ENCODE measurements at places on chromosomes 13 and 19. TPM values are rescaled to one million over a fixed set of nuclear protein-coding genes. Genes with fewer than 3 reads are reported as not detected.

GPR183 gene
- 3.2 TPM for polyA plus RNA-seq

BEST2 gene
- polyA plus RNA-seq: not detected

PRSS57 gene
- polyA plus RNA-seq: 0.44 TPM

GRCh38 chr13:111913761-111914140 is 153.2 kb upstream of the SOX1 start:
- no peak for DNase-seq

GRCh38 chr19:43504426-43505185 is at the start of gene PHLDB3:
Gene PHLDB3 (minus strand): TSS chr19:43504746. CDS start chr19:43504118, 628 bp downstream.
- no peak for DNase-seq

SERP2 gene
- 5.4 TPM for polyA plus RNA-seq

GRCh38 chr13:23766283-23766682 is 122.9 kb downstream of the MIPEP start:
- DNase-seq: no peak

- no peak for DNase-seq
These were observed 14.5 kb upstream of the TSPAN16 start for GRCh38 chr19:11281356-11282049.

DNA sequence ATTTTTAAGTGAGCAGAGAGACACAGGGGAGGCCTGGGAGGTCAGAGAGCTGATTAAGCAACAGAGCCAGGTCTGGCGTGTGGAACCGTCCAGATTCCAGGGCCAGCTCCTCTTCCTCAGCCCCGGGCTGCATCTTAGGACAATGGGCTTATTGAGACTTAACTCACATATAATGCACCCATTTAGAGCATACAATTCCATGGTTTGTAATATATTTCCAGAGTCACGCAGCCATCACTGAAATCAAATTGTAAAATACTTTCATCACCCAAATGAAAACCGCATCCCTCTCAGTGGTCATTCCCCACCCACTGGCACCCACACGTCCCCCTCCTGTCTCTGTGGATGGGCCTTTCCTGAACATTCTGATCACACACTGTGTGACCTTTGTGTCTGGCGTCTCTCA is 2.1 kb upstream of the HMG20B start:
- no peak for DNase-seq

DNA sequence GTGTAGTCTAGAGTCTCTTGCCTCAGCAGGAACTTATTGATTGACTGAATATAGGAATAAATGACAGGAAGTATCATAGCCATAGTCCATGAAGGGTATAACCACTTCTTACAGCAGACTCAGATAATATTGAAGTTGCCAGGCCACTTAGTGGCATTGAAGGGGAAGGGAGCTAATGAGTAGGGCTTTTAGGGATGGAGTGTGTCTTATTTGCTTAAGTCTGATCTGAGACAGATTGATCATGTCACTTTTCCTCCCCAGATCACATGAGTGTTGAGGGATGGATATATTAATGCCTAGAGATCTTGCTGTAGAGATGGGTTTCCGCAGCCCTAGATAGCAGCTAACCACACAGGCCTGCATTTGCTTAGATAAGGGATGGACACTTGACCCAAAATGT is 62.2 kb upstream of the NBEA start:
- DNase-seq: no peak

IGSF23 gene
- polyA plus RNA-seq: not detected

DNA sequence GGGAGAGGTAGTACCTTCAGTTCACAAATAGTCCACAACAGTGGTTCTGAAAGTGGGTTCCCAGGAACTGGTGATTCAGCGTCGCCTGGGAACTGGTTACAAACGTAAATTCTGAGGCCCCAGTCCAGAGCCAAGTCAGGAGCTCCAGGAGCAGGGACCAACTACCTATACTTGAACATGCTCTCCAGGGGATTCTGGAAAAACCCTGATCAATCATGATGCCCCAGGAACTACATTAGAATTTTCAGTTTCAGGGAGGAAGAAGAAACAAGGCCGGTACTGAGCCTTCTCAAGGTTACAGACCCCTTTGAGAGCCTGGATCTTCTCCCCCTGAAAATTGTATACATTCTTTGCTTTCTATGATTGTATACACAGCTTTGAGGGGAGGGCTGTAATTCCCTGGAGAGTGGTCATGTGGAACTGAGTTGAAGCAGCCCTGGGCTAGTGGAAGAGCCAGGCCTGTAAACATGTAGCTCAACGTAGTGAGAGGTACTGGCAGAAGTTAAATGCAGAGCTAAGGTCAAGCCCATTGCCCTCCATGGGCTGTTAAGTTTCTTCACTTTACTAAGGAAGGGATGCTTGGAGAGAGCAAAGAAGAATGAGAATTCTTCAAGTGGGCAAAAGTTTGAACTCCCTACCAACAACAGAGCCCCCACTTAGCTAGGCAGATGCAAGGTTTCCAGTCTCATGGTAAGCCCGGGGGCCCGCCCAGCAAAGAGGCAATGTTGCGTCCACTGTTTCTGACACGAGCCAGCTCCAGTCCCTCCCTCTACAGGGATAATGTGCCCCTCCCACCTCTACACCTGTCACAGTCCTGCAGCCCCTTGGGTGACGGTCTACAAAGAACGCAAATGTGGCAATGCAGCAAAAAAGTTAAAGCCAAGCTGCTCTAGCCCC is 17.0 kb downstream of the DOCK9 start:
- DNase-seq: no peak

DNA sequence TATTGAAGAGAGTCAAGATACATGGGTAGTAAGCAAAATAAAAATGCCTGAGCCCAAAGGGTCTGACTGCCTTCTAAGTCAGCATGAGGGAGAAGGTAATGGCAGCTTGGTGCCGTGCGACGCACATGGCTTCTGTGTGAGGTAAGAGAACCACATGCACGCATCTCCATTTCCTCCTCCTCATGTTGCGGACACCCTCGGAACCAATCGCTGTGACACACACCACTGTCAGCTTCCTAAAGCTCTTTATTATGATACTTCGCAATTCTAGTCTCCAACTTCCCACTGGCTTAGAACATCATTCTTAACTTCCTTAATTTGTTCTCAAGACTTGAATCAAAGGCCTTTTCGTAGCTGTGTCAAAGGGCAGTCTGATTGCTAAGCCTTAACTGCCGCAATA is 170.1 kb downstream of the OXGR1 start:
- DNase-seq: no peak

GPR18 gene
- 0.14 TPM for polyA plus RNA-seq

DNA sequence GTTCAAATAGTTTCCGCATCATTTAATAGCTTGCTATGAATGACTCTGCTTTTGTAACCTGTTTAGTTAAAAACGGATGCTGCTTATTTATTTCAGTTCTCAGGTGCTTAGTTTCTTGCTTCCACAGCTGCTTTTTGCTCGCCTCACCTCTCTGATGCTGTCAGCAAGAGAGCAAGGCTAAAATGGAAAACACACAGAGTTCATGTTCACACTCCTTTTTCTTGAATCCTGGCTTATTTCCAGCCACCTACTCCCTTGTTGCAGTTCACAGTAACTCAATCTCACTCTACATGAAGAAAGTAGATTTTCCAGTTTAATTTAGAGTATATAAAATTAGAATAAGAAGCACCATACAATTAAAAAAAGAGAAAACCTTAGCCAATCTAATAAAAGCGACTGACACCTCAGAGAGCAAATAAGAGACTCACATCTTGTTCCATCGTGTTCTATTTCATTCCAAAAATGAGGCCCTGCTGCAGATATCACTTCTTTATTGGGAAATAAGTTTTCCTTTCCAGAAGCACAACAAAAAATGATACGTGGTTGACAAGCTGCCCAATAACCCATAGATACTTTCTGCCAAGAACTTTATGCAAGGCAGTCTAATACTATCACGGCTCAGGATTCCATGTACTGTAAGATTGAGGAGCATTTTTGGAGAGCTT is 326.1 kb upstream of the SLITRK1 start:
- DNase-seq: peak; percentile 36

- DNase-seq: no peak
These were observed 14.4 kb downstream of the PAK4 start for GRCh38 chr19:39139971-39140453.

GRCh38 chr13:30746791-30747190 is 11.4 kb downstream of the ALOX5AP start:
- DNase-seq: no peak

DNA sequence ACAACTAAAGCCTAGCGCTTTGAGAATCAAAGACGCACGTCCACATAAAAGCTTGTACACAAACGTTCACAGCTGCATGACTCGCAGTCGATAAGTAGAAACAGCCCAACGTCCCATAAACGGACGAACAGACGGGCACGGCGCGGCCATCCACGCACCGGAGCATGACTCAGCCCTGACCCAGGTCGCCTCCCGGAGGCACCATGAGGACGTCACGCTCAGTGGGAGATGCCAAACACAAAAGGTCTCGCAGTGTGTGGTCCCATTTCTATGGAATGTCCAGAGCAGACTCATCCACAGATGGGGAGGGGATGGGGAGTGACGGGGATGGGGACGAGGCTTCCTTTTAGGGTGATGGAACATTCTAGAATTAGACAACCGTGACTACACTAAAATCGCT is 9.4 kb downstream of the POLRMT start:
- no peak for DNase-seq

- peak; percentile 58 for DNase-seq
These were observed 2.7 kb downstream of the COL5A3 start for GRCh38 chr19:10007371-10008183.

ZC3H13 gene
- 33.9 TPM for polyA plus RNA-seq

DNA sequence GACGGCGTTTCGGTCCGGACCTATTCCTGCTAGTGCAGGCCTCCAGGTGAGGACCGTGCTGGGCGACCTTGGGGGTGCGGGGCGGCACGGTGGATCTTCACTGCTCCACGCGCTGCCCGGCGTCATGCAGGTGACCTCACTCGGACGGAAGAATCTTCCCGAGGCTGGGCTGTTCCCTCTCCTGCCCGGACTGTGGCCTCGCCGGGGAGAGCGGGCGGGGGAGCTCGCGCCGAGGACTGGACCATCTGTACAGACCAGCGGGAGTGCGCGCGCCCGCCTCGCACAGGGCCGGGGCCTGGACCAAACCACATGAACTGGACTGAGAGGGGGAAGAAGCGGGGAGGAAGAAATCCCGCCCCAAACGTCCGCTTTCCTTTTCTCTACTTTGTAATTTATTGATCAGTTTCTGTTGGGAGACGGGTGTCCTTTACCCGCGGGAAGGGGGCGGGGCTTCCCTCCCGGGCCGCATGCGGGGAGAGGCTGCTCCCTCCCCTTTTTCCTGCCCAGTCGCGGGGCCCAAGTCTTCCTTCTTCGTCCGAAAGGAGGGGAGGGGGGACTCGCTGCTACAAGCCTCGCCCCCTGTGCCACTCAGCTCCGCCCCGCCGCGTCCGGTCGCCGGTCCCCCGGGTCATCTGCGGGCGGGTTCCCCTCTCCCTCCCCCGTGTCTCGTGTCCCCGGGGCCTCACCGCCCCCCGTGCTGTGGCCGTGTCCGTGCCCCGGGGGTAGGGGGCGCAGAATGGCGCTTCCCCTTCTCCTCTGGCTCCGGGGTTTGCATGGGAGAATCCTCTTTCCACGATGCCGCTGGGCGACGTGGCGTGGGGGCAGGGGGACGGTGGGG is 4.9 kb downstream of the HRC start:
- peak; percentile 68 for DNase-seq

SLAIN1 gene
- 5.5 TPM for polyA plus RNA-seq

GRCh38 chr19:50244695-50245094 is 41.3 kb downstream of the MYH14 start:
- no peak for DNase-seq

EDNRB gene
- 9.1 TPM for polyA plus RNA-seq

PTGIR gene
- polyA plus RNA-seq: 3.5 TPM

DNA sequence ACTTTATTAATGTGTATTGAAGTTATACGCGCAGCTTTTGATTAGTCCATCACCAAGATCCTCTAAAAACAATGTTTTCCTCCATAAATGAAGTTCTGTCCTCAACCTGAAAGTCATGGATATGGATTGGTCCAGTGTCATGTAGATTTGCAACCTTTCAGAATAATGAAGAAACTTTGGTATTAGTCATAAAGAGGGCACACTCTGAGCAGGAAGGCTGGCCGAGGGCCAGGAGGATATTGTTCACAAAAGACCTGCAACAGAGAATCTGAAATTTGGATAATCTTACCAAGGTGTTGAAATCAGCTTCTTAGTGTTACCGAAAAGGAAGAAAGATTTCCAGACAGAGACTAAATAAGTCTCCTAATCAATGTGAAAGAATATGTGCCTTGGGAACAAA is 20.7 kb downstream of the CLDN10 start:
- DNase-seq: no peak

GRCh38 chr19:2336528-2337328 is 8.2 kb downstream of the SPPL2B start:
- DNase-seq: no peak

- no peak for DNase-seq
These were observed 14.7 kb downstream of the ZNF787 start for GRCh38 chr19:56106397-56106849.

HSD17B14 gene
- 3.1 TPM for polyA plus RNA-seq

- no peak for DNase-seq
These were observed 597.9 kb upstream of the PCDH9 start for GRCh38 chr13:67827992-67828391.
